ENCODE measurements at places on chromosomes 2 and 18. TPM values are rescaled to one million over a fixed set of nuclear protein-coding genes. Genes with fewer than 3 reads are reported as not detected.

GRCh38 chr18:70295192-70296188, 6.6 kb downstream of the SOCS6 start:
- DNase-seq: no peak

- no peak for DNase-seq
Measured at GRCh38 chr2:157421331-157421944, 22.5 kb downstream of the CYTIP start.

- DNase-seq: no peak
Measured at GRCh38 chr2:48619526-48619925, 1.9 kb downstream of the GTF2A1L start.

DNA sequence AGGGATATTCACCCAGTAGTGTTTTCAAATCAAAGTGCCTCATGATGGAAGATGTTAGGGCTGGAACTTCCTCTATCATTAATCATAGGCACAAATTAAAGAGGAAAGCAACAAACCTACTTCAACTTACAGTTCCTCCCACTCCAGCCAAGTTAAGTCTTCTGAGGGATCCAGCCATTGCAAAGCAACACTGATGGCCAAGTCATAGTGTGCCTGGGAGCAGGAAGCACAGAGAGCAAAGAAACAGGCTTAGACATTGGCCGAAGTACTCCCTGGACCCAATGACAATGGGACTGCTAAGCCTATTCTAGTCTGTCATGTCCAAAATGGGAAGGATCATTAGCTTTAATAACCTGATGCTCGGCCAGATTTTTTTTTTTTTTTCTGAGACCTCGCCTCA, 7.0 kb downstream of the C2orf80 start:
- no peak for DNase-seq

GRCh38 chr18:12296087-12296403, 12.0 kb upstream of the TUBB6 start:
- no peak for DNase-seq

DNA sequence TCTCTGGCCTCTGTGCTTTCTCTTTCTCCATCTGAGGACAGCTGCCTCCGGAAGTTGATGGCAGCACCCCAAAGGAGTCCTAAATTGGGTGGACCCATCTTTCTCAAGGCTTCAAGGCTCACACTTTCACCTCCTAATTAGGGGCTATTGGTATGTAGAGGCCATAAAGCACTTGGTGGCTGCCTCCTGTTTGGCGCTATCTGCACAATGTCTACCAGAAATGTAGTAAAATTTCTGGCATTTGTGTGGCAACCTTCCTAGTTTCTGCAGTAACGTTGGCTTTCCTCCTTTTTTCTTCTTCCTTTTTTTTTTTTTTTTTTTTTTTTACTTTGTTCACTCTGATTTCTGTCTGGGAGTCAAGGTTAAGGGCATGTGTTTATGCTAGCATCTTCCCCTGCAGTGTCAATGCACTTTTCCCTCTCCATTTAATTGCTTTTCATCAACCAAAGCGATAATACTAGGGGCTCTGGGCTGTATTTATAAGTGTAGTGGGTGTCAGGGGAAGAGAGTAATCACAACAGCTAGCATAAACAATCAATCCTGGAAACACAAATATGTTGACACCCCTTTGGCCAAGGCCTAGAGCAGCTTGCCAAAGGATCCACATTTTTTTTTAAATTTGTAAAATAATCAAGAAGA, 86.0 kb downstream of the TACR1 start:
- no peak for DNase-seq

DHRS9 gene
- total RNA-seq: 5.9 TPM

Measured in activated naive CD4-positive, alpha-beta T cell treated with anti-CD3 and anti-CD28 coated beads, Interleukin-2, amount 50 U/mL, for 72 hours (primary cell).